ENCODE measurements at places on chromosomes 2 and 18. TPM values are rescaled to one million over a fixed set of nuclear protein-coding genes. Genes with fewer than 3 reads are reported as not detected.

WDR75 gene
- 55.7 TPM for polyA plus RNA-seq

FER1L5 gene
- 0.87 TPM for polyA plus RNA-seq

FAP gene
- polyA plus RNA-seq = 25.5 TPM

CREG2 gene
- 0.81 TPM for polyA plus RNA-seq

DLGAP1 gene
- polyA plus RNA-seq = 3.2 TPM

RAD51AP2 gene
- 0.69 TPM for polyA plus RNA-seq

KCNG2 gene
- 0.23 TPM for polyA plus RNA-seq

CFC1 gene
- 11.2 TPM for polyA plus RNA-seq

MARCO gene
- polyA plus RNA-seq = 0.35 TPM

PIK3C3 gene
- 39.8 TPM for polyA plus RNA-seq

SMYD1 gene
- 0.06 TPM for polyA plus RNA-seq

SRD5A2 gene
- 0.49 TPM for polyA plus RNA-seq

CDH20 gene
- 0.39 TPM for polyA plus RNA-seq

RAB31 gene
- 31.8 TPM for polyA plus RNA-seq

MC5R gene
- not detected for polyA plus RNA-seq

PREB gene
- polyA plus RNA-seq = 43.8 TPM
